ENCODE measurements at places on chromosomes 7 and 10. TPM values are rescaled to one million over a fixed set of nuclear protein-coding genes. Genes with fewer than 3 reads are reported as not detected.

The CPA4 gene
- not detected for total RNA-seq

The PSMG3 gene
- total RNA-seq: 10.7 TPM

The FGFBP3 gene
- total RNA-seq: 0.33 TPM

The CYP3A4 gene
- total RNA-seq: 1,005 TPM

The PKD2L1 gene
- 0.20 TPM for total RNA-seq

The HGF gene
- 19.2 TPM for total RNA-seq

The SSC4D gene
- 2.5 TPM for total RNA-seq

The AKR1C8 gene
- 24.7 TPM for total RNA-seq

The OR9A2 gene
- total RNA-seq: not detected

The DYNC1I1 gene
- 0.15 TPM for total RNA-seq

The ANKRD22 gene
- total RNA-seq: not detected

The TSPAN13 gene
- total RNA-seq: 41.3 TPM

The FAM107B gene
- total RNA-seq: 67.2 TPM

The ABCB4 gene
- total RNA-seq: 114 TPM

The AGBL3 gene
- total RNA-seq: 2.1 TPM

The TLL2 gene
- not detected for total RNA-seq

The MUC12 gene
- 0.05 TPM for total RNA-seq

The GPR15LG gene
- 0.20 TPM for total RNA-seq

The TBATA gene
- not detected for total RNA-seq

The DNMBP gene
- total RNA-seq: 11.6 TPM

The PDLIM1 gene
- 67.1 TPM for total RNA-seq

The ADAP1 gene
- 2.8 TPM for total RNA-seq

The CAPZA2 gene
- 83.7 TPM for total RNA-seq

The GPR146 gene
- total RNA-seq: 28.1 TPM

The ZNF786 gene
- 3.6 TPM for total RNA-seq

The LBX1 gene
- not detected for total RNA-seq

The UPK3B gene
- 1.2 TPM for total RNA-seq

The YKT6 gene
- total RNA-seq: 19.9 TPM

The EGR2 gene
- 0.30 TPM for total RNA-seq

The WDR86 gene
- 0.28 TPM for total RNA-seq

The SEMA3E gene
- 0.45 TPM for total RNA-seq

The AGR2 gene
- 1.2 TPM for total RNA-seq

The CRPPA gene
- 2.2 TPM for total RNA-seq

The ZPBP gene
- total RNA-seq: not detected

The PTPN20 gene
- 0.08 TPM for total RNA-seq
